ENCODE measurements at places on chromosomes 5 and 9.

- DNase-seq: peak; percentile 16
Observed at GRCh38 chr5:133664422-133664821, 52.1 kb upstream of the FSTL4 start.

DNA sequence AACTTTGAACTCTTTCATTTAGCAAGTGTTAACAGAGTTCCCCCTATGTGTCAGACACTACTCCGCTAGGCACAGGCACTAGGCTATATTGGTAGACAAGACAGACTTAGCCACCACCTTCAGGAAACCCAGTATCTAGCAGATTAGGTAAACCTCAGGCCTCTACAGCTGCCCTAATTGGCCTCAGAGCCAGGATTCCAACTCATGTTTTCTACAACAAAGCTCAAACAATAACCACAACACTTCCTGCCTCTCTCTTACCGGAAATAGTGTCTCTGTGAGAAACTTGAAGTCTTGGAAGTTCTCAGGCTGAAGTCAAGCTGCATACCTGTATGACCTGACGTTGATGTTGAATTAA lies 116.6 kb upstream of the SLC44A1 start:
- no peak for DNase-seq

GRCh38 chr5:88682131-88682530 lies 200.9 kb downstream of the MEF2C start:
- DNase-seq: no peak

- DNase-seq: no peak
Observed at GRCh38 chr5:93756372-93756771, 15.0 kb upstream of the POU5F2 start.

- DNase-seq: no peak
Observed at GRCh38 chr9:22111176-22111953, 102.3 kb upstream of the CDKN2B start.

- no peak for DNase-seq
Observed at GRCh38 chr9:134793288-134794188, 87.1 kb upstream of the FCN2 start.

GRCh38 chr9:1532171-1532570 lies 482.0 kb downstream of the DMRT2 start:
- DNase-seq: no peak

- DNase-seq: no peak
Observed at GRCh38 chr5:141771031-141771430, 89.0 kb upstream of the ARAP3 start.

DNA sequence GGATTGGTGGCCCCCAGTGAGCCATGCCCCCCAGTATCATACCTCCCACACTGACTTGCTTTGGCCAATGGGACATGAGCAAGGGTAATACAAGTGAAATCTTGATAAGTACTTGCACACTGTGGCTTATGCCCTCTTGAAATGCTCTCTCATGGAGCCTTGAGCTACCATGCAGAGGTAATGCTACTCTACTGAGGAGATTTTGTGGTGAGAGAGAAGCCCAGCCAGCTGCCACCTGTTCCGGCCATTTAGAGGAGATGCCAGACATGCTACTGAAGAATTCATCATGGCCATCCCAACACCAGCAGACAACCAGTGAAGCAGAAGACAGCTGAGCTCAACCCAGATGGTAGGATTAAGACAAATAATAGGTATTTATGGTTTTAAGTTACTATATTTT lies 299.5 kb downstream of the MEF2C start:
- no peak for DNase-seq

DNA sequence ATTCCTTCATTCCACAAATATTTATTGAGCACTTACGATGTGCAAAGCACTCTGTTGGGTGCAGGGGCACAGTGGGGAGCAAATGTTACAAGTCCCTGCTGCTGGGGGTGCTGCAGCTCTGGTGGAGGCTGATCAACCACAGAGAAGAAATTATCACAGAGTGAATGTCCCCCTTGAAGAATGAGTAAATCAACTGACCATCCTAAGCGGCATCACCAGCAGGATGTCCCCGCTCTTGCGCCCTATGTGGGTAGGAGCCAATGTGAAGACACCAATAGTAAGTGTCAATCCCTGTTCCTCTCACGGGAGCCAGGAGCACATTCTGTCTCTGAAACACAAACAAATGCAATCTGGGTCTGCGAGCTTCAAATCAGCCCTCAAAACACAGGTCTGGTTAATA lies 47.4 kb upstream of the TBC1D9B start:
- DNase-seq: no peak

GRCh38 chr5:106691701-106692100 lies 979.0 kb downstream of the EFNA5 start:
- DNase-seq: no peak

DNA sequence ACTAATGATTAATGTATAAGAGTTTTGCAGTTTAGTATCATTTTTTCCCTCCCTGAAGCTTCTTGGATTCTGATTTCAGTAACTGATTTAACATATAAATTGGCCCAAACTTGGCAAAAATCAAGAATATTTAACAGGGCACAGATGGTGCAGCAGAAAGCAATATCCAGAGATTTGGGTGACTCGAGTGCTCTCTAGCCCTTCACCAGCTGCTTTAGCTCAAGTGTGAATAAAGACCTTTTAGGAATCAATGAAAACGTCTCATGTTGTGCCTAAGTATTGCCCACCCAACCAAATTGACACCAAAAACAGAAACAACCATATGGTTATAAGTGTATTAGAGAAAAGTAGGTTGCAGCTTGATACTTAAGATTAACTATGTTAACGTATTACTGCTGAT lies 933.4 kb upstream of the PTPRD start:
- DNase-seq: no peak

DNA sequence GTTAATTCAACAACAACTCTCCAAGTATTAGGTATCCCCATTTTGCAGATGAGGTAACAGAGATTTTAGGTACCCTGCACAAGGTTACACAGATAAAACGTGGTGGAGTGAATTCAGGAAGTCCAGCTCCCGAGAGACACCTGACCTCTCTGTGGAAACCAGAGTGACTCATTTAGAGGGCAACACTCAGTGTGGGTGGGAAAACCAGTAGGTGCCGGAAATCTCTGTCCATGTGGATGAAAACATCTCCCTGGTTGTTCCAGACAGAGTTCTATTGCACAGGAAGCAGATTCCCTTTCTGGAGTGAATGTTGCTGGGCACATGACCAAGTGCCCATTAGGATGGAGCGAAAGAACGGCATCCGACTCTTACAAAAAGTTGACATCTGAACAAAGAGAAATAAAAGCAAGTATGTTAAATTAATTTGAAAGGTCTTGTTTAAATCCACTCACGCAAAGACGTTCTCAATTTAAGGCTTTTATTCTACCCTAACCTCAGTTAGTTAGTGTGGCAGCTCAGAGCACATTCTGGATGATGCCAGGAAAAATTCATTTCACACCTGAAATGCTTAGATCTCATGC lies 391.9 kb upstream of the WWC1 start:
- DNase-seq: no peak

- DNase-seq: no peak
Observed at GRCh38 chr5:3237276-3237868, 358.3 kb upstream of the IRX1 start.

GRCh38 chr5:42982107-42982622 lies 58.0 kb downstream of the ANXA2R start:
- DNase-seq: no peak

GRCh38 chr5:125603321-125603720 lies 819.9 kb upstream of the GRAMD2B start:
- DNase-seq: no peak

- DNase-seq: peak; percentile 4
Observed at GRCh38 chr5:149521739-149522685, 29.2 kb downstream of the CSNK1A1 start.
